ENCODE measurements at places on chromosomes 5 and 9.

- no peak for DNase-seq
Measured at GRCh38 chr9:129525656-129526196, 95.2 kb downstream of the C9orf50 start.

DNA sequence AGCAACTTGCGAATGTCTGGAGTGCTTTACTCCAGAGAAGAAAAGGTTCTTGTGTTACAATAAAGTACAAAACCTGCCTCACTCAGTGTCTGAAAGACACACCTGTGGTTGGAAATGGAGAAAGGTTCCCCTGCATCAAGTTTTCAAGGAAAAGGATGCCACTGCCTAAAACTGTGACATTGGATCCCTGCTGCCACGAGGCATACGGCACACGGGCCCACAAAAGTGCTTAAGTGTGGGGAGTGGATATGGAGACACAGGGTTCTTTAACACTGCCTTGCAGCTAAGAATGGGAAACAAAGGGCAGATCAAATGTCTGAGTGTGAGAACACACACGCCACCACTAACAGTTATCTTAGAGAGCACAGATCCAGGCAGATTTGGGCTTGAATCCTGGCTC lies 75.0 kb downstream of the NIPSNAP3B start:
- no peak for DNase-seq

GRCh38 chr5:10669983-10670382 lies 91.1 kb downstream of the DAP start:
- no peak for DNase-seq

DNA sequence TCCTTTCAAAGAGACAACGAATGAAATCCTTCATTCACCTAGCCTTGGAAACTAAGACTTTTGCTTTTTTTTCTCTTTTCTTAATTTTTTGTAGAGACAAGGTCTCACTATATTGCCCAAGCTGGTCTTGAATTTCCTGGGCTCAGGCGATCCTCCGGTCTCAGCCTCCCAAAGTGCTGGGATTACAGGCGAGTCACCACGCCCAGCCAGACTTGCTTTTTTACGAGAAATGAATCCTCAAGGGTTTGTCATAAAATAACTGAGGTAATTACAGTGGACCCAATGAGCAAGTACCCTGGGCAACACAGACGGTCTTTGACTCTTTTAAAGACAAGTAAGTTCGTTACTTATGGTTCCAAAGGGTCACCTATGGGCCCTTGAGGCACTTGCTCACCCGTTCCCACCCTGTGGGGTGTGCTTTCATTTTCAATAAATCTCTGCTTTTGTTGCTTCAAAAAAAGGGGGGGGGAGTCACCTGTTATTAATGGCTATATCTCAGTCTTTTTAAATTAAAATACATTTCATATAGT lies 70.4 kb downstream of the TRPM6 start:
- DNase-seq, result no peak

DNA sequence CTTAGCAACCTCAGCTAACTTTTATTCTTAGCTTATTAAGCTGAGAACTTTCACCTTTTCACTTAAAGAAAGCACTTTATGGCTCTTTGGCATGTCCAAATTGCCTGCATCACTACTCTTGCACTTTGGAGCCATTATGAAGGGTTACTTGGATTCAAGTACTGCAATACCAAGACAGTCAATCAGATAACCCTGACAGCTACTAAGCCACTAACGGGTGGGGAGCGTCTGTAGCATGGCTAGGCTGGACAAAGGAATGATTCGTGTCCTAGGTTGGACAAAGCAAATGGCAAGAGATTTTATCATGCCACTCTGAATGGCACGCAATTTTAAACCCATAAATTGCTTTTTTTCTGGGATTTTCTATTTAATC lies 39.6 kb downstream of the TRPM6 start:
- DNase-seq, result no peak

DNA sequence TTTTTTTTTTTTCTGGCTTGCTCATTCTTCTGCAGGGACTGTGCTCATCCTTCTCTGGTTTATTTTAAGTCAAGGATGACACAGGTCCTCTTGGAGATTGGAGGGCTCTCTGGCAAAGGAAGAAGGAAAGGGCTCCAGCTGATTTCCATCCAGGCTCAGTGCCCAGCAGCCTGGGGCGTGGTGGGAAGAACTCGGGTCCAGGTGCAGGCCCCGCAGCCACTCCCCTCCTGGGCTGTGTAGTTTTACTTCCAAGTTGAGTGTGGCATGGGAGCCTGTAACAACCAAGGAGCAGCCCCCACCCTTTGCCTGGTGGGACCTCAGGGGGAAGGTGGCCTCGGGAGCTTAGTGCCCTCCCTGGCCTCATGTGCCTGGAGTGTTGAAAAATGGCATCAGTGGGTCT lies 58.9 kb downstream of the ANKRD33B start:
- DNase-seq, result no peak

- no peak for DNase-seq
Measured at GRCh38 chr5:33346534-33346933, 94.2 kb upstream of the TARS1 start.

DNA sequence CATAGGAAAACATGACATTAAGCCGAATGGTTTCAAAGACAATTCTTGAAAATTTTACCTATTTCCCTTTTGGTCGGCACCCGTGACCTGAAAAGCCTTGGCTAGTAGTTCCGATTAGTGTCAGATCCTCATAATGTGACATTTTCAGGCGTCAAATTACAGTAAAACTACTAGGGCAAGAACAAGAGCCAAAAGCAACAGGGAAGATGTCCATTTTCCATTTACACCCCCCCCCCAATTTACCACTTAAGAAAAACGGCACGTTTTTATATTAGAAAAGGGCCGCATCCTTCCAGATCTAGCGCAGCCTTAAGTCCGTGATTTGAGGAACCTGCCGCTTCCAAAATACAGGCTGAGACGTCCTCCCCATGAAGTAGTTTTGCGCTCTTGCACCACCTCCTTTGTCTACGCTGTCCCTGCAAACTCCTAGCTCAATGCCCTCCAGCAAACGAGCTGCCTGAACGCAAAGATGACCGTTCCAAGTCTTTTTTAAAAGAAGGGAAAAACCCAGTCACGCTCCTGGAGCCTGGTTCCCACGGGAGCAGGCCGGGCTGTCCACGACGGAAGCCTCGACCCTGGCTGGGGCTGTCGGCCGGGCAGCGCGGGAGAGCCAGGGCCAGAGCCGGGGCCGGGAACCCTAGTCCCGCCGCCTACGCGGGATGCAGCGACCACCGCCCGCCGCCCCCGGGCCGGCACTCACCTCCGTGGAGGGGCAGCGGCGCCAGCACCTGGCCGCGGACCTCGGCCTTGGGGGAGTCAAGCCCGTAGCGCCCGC lies 616 bp downstream of the RNF130 start:
- peak; percentile 80 for DNase-seq

DNA sequence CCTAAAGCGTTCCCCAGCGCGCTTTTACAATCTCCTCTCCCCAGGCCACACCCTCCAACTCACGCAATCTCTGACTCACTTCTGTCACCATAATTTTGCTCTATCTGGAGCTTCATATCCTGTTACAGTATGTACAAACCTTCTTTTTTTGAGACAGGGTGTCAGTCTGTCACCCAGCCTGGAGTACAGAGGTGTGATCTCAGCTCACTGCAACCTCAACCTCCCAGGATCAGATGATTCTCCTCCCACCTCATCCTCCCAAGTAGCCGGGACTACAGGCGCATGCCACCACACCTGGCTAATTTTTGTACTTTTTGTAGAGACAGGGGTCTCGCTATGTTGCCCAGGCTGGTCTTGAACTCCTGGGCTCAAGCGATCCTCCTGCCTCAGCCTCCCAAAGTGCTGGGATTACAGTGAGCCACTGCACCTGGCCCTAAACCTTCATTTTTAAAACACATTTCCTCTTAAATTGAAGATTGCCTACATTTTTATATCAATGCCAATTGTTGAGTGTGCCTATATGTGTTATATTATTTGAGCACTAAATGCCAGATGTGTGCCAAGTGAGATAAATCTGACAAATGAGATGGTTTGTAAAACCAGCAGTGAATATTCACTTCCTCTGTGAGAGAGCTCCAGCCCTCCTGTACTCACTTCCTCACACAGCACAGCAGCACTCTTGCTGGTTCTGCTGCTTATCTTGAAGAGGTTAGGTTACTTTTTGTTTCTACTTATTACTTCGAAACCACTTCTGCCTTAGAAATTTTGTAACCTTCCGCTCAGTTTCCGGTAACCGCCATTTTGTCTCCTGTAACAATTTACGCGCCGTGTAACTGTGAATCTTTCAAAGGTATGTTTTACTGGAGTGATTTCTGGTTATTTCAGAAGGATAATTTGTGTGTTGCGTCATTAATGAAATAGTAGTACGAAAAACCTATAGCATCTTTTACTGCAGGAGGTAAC lies 57.9 kb downstream of the DOCK8 start:
- DNase-seq, result no peak

DNA sequence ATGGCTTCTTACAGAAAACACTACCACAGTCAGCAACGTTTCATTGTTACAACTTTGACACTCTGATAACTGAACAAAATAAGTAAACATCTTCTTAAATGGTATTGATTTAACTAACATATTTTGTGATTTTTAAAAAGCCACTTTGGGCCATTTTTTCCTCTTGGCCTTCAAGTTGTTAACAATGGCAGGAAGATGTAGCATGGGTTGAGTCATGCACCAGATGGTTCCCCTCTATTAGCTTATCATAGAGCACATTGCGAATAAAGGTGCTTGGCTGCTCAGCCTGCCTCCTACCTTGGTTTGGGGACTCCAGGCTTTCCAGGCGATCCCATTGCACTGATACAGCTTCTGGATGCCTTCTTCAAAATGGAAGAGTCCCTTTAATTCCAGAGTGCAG lies 24.1 kb upstream of the CER1 start:
- no peak for DNase-seq

- DNase-seq, result no peak
Measured at GRCh38 chr5:161412792-161413191, 133.7 kb downstream of the GABRB2 start.

DNA sequence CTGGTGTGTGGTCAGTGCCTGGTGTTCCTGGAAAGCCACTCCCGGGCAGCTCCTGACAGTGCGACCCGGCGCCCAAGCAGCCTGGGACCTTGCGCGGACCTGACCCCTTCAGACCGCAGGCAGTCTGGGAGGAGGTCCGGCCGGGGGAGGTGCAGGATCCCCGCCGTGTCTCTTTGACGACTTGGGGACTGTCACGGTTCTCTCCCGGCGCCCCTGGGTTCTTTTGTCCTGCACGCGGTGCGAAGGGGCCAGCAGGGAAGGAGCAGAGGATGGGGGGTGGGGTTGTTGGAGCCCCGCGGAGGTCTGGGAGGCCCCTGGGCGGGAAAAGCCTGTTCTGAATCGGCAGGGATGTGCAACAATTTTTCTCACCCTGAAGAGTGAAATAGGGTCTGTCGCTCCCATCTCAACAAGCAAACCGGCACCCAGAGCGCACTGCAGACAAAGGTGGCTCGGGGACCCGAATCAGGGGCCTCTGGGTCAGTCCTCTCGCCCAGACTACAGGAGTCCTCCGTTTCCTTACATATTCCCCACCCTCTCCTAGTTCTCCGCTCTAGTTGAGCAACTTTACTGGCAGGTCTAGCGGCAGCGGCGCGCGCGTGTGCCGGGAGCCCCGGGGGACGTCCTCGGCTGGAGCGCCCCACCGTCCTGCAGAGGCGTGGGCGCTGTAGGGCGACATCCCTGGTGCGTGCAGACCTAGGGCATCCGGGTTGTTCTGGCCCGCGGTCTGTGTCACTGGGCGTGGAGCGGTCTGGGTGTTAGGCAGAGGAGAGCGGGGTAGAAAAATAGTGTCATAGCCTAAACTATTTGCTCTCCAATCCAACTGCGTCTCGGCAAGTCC lies 1.2 kb downstream of the VCAN start:
- DNase-seq, result peak; percentile 81

- no peak for DNase-seq
Measured at GRCh38 chr5:151183456-151184245, 26.1 kb upstream of the ANXA6 start.

GRCh38 chr9:81787747-81788632 lies 98.6 kb upstream of the TLE1 start:
- no peak for DNase-seq

DNA sequence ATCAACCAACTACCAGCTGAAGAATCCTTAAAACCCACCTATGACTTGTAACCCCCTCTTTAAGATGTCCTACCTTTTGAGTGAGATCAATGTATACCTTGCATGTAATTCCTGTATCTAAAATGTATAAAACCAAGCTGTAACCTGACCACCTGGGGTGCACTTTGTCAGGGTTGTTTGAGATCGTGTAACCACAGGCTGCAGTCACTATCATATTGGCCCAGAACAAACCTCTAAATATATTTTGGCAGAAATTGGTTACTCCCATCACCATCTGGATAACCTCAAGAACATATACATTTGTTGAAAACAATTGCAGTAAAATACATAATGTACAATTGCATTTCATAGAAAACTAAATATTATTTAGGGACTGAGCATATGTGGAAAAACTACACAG lies 8.4 kb downstream of the CARNMT1 start:
- DNase-seq, result no peak

DNA sequence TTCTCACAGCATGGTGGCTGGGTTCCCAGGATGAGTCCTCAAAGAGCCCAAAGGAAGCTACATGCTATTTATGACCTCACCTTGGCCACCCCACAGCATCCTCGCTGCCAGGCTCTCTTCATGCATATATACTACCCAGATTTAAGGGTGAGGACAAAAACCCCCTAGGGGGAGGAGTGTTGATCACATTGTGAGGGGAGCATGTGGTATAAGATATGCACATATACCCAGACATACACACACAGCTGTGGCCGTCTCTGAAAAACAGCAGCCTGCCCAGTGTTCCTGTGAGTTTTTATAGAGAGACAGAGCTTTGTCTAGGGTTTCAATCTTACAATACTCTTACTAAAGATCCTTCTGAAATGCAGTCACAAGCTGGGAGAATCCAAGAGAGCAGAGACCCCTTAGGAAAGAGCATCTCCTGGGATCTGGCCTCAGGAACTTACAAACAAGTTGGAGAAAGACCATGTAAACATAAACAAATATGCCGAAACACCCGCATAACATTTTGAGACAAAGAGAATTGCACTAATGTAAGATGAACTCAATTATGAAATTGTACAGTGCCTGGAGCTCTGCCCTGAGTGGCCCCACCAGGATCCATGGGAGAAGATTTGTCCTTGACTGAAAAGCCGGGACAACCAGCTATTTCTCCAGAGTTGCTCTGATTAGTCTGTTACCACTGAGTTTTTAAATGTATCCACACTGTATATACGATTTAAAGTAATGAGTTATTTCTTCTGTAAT lies 146.4 kb downstream of the GADD45G start:
- DNase-seq, result no peak
